ENCODE measurements at places on chromosomes 7 and 10.

- DNase-seq, result no peak
These were observed 4.7 kb upstream of the EIF5AL1 start for GRCh38 chr10:79507440-79508167.

GRCh38 chr7:132441935-132442334, 134.3 kb downstream of the PLXNA4 start:
- DNase-seq, result no peak

GRCh38 chr7:48040944-48041652, 5.8 kb downstream of the C7orf57 start:
- DNase-seq, result no peak

- no peak for DNase-seq
These were observed 6.1 kb downstream of the TBATA start for GRCh38 chr10:70779088-70779487.

- DNase-seq, result no peak
These were observed 405.5 kb downstream of the GRID1 start for GRCh38 chr10:85961073-85961472.

GRCh38 chr7:22610951-22611757, 111.2 kb upstream of the STEAP1B start:
- no peak for DNase-seq

DNA sequence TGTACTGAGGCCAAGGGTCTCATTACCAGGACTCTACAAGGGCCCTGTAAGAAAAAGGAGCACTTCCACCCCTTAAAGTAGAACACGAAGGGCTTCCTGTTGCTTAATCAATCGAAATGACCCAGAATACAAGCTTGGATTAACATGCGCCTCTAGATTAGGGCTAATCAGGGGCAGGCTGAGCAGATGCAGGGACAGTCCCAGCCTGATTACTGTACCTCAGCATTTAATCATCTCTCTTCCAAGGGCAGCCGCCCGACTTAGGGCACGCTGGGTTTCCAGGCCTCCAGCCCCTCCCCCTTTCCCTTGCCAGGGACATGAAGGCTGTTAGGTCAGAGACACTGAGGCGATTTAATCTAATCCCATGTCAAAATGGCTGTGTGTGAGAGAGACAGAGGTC, 138.6 kb downstream of the NRF1 start:
- DNase-seq, result no peak

DNA sequence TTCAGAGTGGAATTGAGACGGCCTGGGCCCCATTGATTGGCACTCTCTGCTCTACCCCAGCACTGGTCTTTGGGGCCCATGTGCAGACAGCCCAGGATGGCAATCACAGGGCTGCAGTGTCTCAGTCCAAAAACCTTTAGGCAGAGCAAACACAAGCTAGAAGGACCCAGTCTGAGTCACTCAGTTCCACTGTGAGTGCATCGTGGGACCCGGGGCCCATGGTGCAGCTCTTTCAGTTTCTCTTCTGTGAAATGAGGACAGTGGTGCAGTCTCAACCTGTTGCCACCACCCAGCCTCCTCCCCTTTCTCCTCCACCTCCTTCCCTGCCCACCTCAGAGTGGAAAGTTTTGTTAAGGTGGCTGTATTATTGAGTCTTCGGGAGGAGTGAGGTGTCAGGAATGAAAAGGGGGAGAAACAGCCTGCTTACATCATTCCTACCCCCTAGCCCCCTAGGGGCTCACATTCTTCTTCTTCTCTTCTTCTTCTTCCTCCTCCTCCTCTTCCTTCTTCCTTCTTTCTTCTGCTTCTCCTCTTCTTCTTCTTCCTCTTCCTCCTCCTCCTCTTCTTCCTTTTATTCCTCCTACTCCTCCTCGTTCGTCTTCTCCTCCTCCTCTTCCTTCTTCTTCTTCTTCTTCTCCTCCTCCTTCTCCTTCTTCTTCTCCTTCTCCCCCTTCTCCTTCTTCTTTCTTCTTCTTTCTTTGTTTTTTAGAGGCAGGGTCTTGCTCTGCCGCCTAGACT, 19.5 kb upstream of the CARD11 start:
- no peak for DNase-seq

- no peak for DNase-seq
These were observed 803.2 kb downstream of the PHTF2 start for GRCh38 chr7:78601728-78602127.

DNA sequence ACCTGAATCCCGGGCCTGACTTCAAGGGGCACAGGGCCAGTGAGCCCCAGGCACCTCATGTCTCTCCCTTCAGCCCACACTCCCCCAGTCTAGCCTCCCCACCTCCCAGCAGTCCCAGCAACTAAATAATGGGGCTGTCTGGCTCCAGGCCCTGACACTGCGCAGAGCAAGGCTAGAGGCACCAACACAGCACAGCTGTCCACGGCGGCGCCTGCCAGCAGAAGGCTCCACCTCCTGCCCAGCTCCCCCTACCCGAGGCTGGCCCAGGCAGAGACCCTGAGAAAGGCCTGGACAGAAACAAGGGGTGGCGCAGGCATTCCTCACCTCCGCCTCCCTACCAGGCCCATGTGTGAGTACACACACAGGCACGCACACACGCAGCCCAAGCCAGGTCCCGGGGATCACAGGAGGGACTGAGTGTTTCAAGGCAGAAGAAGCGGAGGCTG, 6.1 kb downstream of the KCNH2 start:
- no peak for DNase-seq

GRCh38 chr7:106309362-106309761, 24.6 kb upstream of the NAMPT start:
- no peak for DNase-seq

DNA sequence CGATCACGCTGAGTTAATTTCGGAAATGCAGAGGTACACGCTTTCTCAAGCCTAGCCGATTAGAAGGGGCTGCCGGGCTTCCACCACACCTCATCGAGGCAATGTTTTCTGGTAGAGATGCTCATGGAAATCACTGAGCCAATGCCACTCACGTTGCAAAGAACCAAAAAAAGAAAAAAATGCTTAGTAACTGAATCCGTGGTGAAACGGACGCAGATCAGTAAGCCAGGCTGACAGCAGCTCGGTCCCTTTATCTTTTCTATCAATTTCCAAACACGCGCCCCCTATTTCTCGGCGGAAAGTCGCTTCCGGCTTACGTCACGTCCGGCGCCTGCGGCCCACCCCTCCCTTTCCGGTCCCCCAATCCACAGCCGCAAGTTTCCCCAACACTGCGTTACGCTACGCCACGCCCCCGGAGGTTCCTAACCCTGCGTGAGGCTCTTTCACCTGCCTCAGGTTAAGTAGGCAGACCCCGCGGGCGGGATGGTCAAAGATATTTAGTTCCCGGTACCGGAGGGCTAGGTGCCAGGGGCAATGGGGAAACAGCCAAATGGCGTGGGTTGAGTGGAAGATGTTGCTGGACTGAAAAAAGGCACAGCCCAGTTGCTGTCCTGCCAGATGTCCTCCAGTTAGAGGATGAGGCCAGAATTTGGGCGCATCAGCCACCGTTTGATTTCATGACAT, at the start of gene NSUN6:
Gene NSUN6, minus strand, starts transcription at position 264 of the 684 bp plus-strand sequence. CDS start 384 bp downstream, outside the sequence.
- peak; percentile 94 for DNase-seq

DNA sequence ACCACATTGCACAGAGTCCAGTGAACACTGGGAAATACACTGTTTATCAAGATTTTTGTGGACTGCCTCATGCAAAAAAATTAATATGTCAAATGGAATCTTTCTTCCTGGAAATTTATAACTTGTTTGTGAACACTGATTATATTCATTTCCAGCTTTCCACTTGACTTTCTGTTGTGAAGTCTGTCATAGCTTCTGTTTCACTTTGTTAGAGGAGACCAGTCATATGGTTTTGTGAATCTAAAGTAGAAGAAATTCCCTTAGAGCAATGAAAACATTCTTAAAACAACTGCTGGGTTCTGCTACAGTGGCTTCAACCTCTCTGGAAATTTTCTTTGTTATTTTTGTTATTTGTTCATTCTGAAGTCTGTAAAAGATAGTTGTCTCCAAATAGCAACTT, 349.5 kb upstream of the NFE2L3 start:
- no peak for DNase-seq

DNA sequence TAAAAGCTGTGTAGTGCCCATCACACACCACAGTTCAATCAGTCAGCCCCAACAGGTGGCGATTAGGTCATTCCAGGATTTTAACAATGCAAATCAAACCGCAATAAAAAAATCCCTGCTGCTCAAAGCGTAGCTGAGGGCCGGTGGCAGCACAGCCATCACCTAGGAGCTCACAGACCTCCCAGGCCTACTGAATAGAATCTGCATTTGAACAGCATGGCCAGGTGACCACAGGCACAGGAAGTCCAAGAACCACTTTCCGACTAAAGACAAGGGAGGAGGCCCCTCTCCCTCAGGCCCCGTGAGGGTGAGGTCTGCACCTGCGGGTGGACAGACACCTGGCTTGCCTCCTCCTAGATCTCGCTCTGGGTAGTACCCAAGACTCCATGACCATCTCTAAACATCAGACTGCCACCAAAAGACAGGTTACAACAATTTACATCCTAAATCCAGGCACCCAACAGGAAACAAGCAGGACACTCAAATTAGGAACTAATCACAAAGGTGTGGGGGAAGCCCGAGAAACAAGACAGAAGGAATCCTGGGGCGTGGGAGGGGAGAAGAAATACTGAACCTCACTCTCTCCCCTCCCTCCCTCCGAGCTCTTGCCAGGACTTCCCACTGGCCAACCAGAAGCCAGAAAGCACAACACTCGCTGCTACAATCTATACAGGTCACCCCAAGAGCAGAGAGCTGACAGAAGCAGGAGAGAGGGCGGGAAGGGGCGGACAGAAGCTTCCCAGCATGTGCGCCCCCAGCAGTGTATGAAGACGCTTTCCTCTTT, 19.2 kb downstream of the GNA12 start:
- no peak for DNase-seq

DNA sequence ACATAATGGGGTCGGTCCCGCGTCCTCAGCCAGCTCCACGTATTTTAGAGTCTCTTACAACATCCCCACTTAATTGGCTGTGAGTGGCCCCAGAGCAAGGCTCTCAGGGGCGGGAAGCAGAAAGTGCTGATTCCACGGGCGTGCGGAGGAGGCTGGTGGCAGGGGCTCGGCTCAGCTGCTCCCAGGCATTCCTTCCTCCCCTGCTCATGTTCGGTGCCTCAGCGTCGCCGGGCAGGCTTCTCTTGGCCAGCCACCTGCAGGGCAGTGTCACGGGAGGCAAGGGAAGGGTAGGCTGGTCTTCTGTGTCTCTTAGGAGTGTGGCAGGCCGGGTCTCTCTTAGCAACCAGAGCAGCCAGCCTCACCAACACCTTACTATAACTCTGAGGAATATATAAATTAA, 33.8 kb downstream of the IL15RA start:
- DNase-seq, result no peak

GRCh38 chr10:71077796-71078453, 134.4 kb upstream of the UNC5B start:
- DNase-seq, result no peak
